ENCODE measurements at places on chromosomes 4 and X.

GRCh38 chr4:61011051-61011450, 189.1 kb upstream of the ADGRL3 start:
- DNase-seq = no peak

DNA sequence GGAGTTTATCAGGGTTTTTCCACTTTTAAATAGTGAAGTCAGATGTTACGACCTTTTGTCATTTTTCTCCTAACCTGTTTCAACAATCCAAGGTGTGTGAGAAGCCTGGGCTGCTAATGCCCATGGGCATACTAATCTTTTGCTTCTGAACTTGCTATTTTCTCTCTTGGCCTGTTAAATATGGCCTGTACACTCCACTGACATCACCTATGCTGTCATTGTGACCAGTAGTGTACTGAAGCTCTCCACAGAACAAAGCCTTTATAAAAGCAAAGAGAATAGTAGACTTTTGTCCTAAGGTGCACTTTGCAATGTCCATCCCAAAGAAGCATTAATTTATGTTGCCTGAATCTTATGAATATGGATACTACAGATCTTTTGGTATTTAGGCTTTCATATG, 1490.5 kb downstream of the STIM2 start:
- no peak for DNase-seq

- DNase-seq = no peak
Observed at GRCh38 chr4:120056246-120056645, 10.4 kb downstream of the MAD2L1 start.

DNA sequence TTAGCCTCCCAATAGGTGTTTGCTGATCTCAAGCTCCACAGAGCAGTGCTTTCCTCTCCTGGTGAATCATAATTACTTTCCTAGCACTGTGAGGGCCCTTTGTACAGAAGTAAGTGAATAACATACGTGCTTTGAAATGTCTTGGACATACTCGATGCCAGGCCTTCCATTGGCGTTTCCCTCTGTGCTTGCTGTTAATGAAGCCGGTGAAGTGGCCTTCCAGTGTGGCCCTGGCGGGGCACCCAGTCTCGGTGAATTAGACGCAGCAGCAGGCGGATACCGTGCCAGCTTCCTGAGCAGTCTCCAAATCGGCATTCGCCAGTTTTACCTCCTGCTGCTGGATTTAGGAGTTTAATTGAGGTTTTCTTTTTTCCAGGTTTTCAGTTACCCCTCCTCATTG, 132.3 kb downstream of the HMX1 start:
- no peak for DNase-seq

DNA sequence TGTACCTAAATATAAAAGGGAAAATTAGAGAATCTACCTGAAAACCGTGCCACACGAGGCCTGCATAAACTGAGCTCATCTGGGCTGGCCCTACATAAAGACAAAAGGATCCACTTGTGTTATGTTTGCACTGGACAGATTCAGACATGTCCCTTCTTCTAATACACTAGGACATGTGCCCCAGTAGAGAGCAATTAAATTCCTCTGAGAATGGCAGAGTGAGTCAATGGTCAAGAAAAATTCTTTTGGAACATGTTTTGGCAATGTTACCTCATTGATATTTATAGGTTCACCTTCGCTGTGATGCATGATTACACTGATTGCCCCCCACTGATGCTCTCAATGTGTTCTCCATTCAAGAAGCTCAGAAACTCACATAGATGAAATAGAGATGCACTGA, 95.2 kb downstream of the MANBA start:
- DNase-seq = no peak
